ENCODE measurements at places on chromosomes 2 and 18.
A peak's percentile ranks its signal among the peaks of the same experiment; 100 is the strongest.

DNA sequence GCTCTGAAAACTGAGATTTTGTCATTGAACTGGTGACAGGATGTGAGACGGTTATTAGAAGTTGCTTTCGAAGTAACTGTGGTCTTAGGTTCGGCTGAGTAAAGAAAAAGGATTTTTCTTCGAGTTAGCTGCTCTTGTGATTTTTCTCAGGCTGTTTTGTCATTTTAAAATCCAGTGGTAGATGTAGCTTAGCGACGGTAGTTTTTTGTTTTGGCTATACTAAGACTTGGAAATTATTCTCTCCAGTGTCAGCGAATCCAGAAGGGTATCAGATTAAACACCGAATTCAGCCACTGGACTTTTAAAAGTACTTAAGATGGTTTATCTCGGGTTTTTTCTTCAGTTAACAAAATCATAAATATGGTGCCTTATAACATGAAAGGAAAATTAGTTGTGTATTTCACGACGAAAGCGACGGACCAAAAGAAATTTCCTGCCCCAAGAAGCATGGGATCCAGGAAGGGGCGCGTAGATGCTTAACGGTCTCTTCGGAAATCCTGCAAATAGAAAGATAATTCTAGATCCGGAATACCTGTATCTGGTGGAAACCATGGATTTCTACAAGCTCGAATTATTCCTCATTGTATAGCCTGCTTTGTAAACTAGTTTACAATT lies 1.2 kb downstream of the SFT2D3 start:
- no peak for DNase-seq

GRCh38 chr18:54173980-54174630 lies 50.4 kb downstream of the MBD2 start:
- no peak for DNase-seq

DNA sequence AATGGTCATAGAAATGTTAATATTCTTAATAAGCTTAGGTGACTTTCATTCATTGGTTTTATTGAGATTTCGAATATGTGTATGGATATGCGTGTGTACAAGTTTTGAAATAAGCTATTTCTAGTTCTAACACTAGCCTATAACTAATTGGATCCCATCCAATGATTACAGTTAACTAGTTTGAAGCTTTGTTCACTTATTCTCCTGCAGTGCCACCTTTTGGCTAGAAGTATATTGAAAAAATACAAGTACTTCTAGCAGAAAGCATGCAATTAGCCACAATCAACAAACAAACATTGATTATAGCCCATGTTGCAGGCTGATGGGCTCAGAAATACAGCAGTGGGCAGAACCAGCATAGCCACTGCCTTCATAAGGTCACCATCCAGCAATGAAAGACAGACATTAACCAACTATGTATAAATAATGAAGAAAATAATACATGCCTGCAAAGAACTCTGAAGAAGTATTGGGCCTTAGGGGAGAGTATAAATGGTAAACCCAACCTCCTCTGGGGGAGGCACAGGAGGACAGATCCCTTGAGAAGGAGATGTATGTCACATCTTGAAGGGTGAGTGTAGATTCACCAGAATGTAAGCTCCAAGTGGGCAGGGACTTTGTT lies 5.1 kb upstream of the PIEZO2 start:
- DNase-seq, result no peak

- DNase-seq, result no peak
Observed at GRCh38 chr2:31736695-31737454, 156.1 kb upstream of the SRD5A2 start.

GRCh38 chr2:190837952-190838361 lies 42.7 kb upstream of the GLS start:
- DNase-seq, result no peak

DNA sequence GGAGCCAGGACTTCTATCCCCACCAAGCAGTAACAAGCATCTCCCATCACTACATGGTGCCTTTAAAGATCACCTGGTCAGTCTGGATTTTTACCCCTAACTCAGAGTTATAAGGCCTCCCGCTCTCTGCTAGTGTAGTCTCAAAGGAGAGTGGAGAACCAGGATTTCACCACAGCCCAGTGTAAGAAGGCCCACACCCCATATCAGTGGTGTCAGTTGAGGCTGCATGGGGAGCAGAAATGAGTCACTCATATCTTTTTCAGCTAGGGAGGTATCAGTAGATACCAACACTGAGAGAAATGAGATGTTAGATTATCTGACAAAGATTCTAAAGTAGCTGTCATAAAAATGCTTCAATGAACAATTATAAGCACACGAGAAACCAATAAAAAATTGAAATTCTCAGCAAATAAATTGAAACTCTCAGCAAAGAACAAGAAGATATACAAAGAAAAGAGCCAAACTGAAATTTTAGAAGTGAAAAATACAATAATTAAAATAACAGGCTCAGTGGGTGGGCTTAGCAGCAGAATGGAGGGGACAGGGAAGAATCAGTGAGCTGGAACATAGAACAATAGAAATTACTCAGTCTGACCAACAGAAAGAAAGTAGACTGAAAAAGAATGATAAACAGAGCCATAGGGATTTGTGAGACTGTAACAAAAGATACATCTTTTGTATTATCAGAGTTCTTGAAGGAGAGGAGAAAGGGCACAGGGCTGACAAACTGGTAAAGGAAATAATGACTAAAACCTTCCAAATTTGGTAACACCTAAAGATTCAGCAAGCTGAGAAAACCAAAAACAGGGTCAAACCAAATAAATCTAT lies 257.7 kb downstream of the ANAPC1 start:
- DNase-seq, result no peak

- no peak for DNase-seq
Observed at GRCh38 chr2:74427551-74427950, 6.0 kb downstream of the WDR54 start.

- DNase-seq, result no peak
Observed at GRCh38 chr2:28406-28975, 17.8 kb downstream of the FAM110C start.

- DNase-seq, result no peak
Observed at GRCh38 chr2:71787476-71788185, 334.3 kb downstream of the DYSF start.

DNA sequence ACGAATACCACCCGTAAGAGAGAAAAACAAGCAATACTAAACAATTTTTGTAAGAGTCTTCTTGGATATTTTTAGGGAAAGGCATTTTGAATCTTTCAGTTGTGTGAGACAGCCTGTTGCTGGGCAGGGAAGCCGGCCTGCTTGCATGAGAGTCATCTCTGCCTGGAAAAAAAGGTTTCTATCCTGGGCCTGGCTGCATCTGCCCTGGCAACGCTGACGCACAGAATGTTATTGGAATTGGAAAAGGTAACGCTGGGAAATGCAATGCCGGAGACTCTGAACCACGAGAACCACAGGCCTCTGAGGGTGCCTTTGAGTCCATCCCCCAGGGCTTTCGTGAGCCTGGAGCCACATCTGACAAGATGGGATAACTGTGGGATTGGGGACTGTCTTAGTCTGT lies 17.9 kb upstream of the NPAS2 start:
- no peak for DNase-seq

DNA sequence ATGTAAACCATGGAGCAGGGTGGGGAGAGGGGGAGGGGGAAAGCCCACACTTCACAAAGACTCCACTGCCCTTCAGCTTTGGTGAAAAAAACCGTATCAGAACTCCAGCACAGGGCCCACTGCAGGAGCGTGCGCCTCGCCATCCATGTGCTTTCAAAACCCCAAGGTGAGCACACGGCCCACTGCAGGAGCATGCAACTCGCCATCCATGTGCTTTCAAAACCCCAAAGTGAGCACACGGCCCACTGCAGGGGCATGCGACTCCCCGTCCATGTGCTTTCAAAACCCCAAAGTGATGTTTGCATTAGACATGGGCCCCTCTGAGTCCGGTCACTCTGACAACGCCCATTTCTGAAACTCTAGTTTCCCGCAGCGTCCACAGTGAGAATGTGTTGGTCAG lies 7.8 kb downstream of the TXNL4A start:
- DNase-seq, result no peak

DNA sequence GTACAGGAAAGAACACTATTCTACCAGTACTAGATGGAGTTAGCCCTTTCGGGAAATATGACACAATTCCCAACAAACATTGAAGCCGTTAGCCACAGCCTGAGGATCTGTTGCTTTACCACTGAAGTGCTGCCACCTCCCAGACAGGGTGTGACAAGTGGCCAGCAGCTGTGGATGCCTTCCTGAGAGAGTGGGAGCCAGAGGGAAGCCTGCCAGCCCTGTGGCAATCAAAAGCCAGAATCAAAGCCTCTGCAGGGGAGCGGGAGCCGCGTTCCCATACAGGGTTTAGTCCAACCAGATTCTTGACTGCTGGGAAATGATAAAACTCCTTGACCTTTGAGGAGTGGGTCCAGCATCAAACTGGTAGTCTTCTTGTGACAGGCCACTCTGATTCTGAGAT lies 38.0 kb downstream of the SLC4A1AP start:
- no peak for DNase-seq

- DNase-seq, result peak; percentile 72
Observed at GRCh38 chr2:96531872-96532505, 4.6 kb upstream of the ARID5A start.

- DNase-seq, result no peak
Observed at GRCh38 chr18:63149302-63149587, 170.3 kb downstream of the BCL2 start.

DNA sequence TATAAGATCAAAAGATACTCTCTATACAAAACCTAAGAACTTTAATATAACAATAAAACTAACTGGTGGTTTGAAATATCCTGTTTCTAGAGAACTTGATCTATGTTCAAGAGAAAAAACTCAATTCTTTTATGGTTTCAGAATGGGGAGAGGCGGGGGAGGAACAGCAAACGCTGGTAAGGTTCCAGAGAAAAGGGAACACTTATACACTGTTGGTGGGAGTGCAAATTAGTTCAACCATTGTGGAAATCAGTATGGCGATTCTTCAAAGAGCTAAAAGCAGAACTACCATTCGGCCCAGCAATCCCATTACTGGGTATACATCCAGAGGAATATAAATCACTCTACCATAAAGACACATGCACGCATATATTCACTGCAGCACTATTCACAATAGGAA lies 17.2 kb downstream of the FAM98A start:
- DNase-seq, result no peak

DNA sequence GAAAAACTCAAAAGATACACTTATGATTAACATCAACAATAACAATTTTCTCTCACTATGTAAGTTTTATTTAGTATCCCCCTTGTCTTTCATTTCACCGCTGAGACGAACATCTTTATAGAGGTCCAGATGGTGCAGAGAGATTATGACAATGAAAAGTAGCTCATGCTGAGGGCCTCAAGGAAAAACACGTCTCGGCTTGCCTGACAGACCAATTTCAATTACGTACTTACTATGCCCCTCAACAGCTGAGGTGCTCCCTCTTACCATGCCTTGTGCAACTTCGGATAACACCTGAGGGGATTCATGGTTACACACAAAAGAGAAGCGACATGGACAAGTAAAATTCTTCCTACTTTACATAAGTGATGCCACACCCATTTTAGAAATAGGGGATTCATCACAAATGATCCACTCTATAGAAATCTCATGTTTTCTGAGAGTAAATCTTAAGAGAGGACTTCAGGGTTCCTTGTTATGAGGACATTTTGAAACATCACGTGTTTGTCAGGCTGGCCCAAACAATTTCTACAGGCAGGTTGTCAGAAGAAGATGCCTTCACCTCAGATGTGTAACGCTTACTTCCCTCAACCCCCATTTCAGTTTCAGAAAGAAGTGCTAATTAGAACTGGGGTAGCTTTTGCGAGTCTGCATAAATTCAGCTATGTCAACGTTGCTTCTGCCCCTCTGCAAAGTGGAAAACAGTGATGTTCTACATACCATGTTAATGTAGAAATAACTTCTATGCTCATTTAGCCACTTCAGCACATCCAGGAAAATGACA lies 191.4 kb downstream of the NRXN1 start:
- no peak for DNase-seq

- DNase-seq, result no peak
Observed at GRCh38 chr2:175463589-175464310, 282.2 kb upstream of the ATP5MC3 start.

DNA sequence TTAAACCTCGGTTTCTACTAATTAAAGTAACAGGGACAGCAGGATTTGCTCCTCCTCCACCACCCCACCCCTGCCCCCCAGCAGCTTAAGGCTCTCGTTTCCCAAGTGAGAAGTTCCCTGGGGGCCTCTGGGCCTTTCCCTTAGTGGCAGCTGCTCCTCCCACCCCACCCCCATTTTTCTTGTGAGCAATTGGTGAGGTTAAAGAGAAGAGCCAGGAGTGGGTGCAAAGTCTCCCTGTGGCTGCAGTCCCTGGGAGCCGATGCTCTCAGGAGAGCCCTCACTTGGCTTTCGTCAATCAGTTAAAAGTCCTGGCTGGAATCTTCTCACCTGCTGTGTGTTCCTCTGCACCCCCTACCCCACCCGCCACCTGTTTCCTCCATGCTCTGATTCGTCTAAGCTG lies 48.7 kb upstream of the AGAP1 start:
- DNase-seq, result no peak

DNA sequence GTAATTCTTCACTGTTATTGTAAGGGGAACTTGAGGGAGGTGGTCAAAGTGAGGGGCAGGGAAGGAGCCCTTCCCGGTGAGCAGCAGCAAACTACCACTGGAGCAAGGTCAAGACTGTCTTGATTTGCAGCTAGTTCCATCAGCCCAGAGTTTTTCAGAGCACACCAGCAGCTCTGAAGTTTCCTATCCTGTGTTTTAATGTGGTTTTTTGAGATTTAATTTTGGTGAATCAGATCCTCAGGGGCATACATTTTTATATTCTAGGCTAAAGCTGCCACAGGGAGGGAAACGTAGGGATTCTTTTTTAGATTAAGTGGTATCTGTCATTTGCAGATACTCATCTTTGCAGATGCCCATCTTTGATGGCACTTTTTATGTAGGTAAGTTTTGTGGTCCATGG lies 67.1 kb upstream of the KCNE4 start:
- DNase-seq, result no peak

GRCh38 chr2:64063924-64064331 lies 44.7 kb upstream of the VPS54 start:
- no peak for DNase-seq

- DNase-seq, result no peak
Observed at GRCh38 chr18:51953521-51953920, 386.5 kb upstream of the DCC start.

- no peak for DNase-seq
Observed at GRCh38 chr2:25491966-25492532, 150.3 kb upstream of the DNMT3A start.

- no peak for DNase-seq
Observed at GRCh38 chr2:69483696-69484095, 46.5 kb upstream of the NFU1 start.

GRCh38 chr2:217471319-217471718 lies 531.5 kb downstream of the TNS1 start:
- no peak for DNase-seq
